CD8-positive, alpha-beta T cell (primary cell): ENCODE measurements at places on chromosomes 5 and 9.

- DNase-seq, result no peak
These were observed 149.4 kb upstream of the FBXL7 start for GRCh38 chr5:15350614-15351013.

GRCh38 chr5:68911840-68912690 is 181.7 kb upstream of the SLC30A5 start:
- no peak for DNase-seq

- DNase-seq, result no peak
These were observed at the start of gene SPARC for GRCh38 chr5:151686674-151687407. SPARC (minus strand) TSS chr5:151686915; CDS start chr5:151676188, 10,727 bp downstream.

GRCh38 chr9:28105001-28105400 is 531.7 kb upstream of the C9orf72 start:
- DNase-seq, result no peak

DNA sequence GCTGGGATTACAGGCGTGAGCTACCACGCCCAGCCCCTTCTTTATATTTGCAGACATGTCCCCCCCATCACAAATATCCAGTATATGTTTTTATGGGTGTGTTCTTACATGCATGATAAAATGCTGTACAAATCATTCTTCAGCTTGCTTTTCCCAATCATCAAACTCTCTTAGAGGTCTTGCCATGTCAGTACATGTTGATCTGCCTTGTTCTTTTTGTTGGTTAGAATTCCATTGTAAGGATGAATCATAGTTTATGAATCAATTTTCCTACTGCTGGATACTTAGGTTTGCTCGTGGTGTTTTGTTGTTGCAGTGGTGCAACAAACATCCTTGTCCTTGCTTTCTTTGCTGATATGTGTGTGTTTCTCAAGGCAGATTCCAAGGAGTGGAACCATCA is 79.9 kb upstream of the NEURL1B start:
- DNase-seq, result no peak

- DNase-seq, result no peak
These were observed 9.9 kb downstream of the C5orf63 start for GRCh38 chr5:127063257-127063913.

DNA sequence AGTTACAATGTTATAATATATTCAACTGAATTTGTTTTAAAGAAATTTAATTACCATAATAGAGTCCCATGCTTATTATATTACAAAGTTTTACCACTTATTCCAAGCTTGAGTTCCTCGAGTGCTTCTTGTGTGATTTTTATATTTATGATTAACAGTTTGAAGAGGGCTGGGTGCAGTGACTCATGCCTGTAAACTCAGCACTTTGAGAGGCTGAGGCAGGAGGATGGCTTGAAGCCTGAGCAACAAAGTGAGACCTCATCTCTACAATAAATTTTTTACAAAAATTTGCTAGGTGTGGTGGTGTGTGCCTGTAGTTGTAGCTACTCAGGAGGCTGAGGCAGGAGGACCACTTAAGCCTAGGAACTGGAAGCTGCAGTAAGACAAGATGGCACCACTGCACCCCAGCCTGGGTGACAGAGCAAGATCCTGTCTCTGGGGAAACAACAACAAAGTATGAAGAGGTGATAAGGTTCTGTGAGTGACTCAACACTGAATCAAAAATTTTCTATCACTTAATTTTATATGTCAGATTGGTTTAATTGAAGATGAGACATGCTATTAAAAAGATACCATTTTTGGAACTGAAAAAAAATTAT is 9.2 kb downstream of the POC5 start:
- DNase-seq, result no peak

DNA sequence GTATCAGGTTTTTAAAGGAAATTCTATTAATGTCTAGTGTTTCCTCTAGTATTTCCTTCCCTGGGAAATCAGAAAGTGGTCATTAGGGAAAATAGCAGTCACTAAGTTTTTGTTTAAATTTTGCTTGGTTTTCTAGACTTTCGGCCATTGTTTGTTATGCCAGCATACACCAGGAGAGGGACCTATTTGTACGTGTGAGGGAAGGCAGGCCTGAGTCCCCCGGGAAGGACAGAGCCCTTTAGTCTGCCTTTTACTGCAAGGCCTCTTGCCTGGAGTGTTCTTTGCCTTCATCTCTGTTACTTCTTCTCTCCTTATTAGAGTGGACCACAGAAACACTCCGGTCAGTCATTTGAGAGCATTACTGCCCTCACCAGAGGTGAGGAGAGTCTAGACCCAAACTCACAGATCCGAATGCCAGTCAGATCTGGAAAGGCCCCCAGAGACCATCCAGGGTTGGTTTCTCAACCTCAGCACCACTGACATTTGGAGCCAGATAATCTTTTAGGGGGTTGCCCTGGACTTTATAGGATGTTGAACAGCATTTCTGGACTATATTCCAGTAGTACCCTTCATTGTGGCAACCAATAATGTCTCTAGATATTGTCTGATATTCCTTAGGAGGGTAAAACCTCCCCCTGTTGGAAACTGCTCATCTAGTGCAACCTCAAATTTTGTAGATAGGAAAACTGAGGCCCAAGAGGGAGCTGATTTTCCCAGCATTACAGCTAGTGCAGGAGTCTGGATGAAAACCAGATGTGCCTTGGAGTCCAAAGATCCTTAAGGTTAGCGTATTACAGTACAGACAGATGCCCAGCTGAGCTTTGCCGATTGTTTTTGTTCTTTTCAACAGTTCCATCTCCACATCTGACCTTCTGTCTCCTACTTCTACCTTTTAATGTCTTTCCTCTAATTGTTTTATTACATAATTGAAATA is 93.0 kb upstream of the NIPAL4 start:
- DNase-seq, result no peak

DNA sequence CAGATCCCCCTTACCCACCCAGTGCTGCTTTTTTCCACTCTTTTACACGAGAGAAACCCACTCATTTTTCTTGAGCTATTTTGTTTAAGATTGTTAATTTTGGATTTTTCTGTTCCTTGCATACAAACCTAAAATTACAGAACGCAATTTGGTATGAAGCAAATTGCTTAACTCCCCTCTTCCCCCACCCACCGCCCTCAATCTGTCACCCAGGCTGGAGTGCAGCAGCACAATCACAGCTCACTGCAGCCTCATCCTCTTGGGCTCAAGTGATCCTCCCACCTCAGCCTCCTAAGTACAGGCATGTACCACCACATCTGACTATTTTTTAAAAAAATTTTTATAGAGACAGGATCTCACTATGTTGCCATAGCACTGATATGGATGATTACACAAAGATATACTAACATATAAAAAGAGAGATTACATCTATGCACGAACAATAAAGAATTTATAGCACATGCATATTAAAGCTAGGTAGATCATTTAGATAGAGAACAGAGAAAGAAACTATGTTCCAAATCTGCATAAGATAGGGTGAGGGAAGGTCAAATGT is 203.6 kb downstream of the PIK3R1 start:
- no peak for DNase-seq

- no peak for DNase-seq
These were observed 193.0 kb downstream of the AOPEP start for GRCh38 chr9:94919376-94920098.

- no peak for DNase-seq
These were observed 57.7 kb downstream of the MAPKAP1 start for GRCh38 chr9:125649315-125649714.

DNA sequence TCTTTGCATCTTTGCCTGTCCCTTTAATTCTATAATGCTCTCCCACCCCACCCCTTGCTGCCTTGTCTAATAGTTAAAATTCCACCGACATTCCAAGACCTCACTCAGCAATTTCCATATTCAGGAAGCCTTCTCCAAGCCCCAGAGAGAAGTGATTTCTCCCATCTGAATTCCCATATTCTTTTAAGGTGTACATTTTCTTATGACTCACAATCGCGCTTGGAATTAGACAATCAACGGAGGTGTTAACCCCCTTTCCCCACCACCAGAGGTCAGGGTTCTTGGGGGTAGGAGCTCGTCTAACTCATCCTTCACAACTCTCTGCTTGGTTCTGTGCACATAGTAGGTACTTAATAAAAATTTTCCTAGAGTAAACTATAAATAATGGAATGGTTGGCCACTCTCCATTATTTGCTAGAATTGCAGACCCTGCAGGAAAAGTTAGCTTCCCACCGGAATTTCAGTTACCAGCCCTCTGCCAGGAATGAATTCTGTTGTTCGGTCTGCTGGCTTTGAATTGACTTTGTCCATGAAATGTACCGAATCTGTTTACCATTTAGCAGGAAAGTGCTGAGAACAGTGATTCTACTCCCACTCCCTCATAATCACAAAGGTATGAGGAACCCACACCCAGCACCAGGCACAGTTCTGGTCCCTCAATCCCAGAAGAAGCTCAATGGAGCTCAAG is 5.0 kb downstream of the KCNIP1 start:
- no peak for DNase-seq
